ENCODE measurements at places on chromosomes 1 and 21.
A peak's percentile ranks its signal among the peaks of the same experiment; 100 is the strongest.

DNA sequence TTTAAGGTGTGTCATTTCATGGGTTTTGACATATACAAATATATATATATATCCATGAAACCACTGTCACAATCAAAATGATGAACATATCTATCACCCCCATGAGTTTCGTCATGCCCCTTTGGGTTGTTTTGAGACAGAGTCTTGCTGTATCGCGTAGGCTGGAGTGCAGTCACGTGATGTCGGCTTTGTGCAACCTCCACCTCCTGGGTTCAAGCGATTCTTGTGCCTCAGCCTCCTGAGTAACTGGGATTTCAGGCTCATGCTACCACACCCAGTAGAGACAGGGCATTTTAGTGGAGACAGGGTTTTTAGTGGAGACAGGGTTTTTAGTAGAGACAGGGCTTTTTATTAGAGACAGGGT, 8.0 kb downstream of the HJV start:
- DNase-seq, result no peak

GRCh38 chr1:248243204-248243603, 12.0 kb downstream of the OR2M4 start:
- peak; percentile 43 for DNase-seq

- no peak for DNase-seq
These were observed 86.4 kb upstream of the C1orf21 start for GRCh38 chr1:184300446-184300845.

DNA sequence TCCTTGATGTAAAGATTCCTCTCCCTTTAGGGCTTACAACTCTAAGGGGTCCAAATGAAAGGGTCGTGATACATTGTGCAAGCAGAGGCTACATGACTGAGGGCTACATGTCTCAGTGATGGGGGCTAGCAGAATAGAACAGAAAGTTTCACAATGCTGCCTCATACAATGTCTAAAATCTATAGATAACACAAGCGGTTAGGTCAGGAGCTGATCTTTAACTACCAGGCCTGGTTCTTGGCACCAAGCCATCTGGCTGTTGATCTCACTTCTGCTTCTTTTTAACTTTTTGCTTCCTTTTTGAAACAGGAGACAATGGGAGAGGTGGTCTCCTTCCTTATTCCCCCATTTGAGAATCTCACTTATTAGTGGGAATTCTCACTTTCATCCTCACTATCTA, 710.2 kb downstream of the AMY1C start:
- DNase-seq, result no peak

All from HEK293T (cell line).